Progenitor cell of endocrine pancreas (in vitro differentiated cells): ENCODE measurements at places on chromosomes 6 and 20.

DNA sequence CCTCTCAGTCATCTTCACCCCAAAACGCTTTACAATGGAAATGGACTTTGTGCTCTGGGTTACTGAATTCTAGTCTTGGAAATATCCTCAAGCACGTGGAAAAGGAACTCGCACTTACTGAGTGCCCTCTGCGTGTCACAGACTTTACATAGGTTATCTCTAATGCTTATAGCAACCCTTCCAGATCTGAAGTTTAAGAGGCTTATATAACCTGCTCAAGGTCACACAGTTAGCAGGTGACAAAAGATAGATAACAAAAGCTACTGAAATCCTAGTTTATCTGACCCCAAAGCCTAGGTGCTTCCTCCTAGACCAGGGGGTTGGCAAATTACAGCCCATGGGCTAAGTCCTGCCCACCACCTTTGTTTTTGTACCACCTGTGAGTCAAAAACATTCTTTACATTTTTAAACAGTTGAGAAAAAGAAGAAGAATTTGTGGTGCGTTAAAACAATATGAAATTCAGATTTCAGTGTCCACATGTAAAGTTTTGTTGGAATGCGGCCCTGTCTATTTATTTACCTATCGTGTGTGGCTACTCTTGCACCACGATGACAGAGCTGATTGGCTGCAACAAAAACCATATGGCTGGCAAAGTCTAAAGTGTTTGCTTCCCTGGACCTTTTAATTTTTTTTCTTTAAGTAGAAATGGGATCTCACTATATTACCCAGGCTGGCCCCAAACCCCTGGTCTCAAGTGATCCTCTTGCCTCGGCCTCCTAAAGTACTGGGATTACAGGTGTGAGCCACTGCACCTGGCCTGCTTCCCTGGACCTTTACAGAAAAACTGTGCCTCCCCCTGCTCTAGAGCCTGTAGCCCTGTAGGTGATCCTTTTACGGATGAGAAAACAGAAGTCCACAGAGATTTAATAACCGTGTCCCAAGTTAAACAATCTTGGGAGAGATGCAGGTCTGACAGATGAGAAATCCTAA lies 110.2 kb upstream of the RREB1 start:
- H3K4me1 ChIP-seq: peaks cover 15% of the 10 kb centered on the region
- peak overlapping the region; percentile 49 for H3K27ac ChIP-seq
- H3K36me3 ChIP-seq: no peaks in the 10 kb centered on the region

GRCh38 chr6:87903323-87903722 lies 144.3 kb upstream of the SPACA1 start:
- H3K4me1 ChIP-seq: peaks cover 31% of the 10 kb centered on the region
- H3K36me3 ChIP-seq: no peaks in the 10 kb centered on the region
- no peak overlapping the region for H3K4me3 ChIP-seq
- no peak overlapping the region for H3K27ac ChIP-seq
- no peak for DNase-seq

- H3K27me3 ChIP-seq: no peaks in the 10 kb centered on the region
- no peak overlapping the region for H3K4me3 ChIP-seq
- no peak overlapping the region for H3K27ac ChIP-seq
- peak; percentile 22 for DNase-seq
These were observed 101.5 kb upstream of the ISM1 start for GRCh38 chr20:13119583-13119982.

GRCh38 chr6:52976149-52976548 lies 18.9 kb downstream of the GSTA4 start:
- H3K27ac ChIP-seq: no peak overlapping the region
- DNase-seq: no peak
- no peak overlapping the region for H3K4me3 ChIP-seq
- H3K27me3 ChIP-seq: no peaks in the 10 kb centered on the region
- peaks cover 20% of the 10 kb centered on the region for H3K4me1 ChIP-seq

GRCh38 chr20:53840532-53840931 lies 229.9 kb downstream of the BCAS1 start:
- DNase-seq: no peak
- no peaks in the 10 kb centered on the region for H3K36me3 ChIP-seq
- H3K4me1 ChIP-seq: no peaks in the 10 kb centered on the region
- H3K27me3 ChIP-seq: no peaks in the 10 kb centered on the region
- H3K4me3 ChIP-seq: no peak overlapping the region

DNA sequence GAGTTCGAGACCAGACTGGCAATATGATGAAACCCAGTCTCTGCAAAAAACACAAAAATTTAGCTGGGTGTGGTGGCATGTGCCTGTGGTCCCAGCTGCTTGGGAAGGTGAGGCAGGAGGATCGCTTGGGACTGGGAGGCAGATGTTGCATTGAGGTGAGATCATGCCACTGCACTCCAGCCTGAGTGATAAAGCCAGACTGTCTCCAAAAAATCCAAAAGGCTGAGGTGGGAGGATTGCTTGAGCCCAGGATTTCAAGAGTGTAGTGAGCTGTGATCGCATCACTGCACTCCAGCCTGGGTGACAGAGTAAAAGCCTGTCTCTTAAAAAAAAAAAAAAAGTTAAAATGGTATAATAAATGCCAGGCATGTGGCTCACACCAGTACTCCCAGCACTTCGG lies 1.3 kb upstream of the PTCRA start:
- peaks cover 3% of the 10 kb centered on the region for H3K4me1 ChIP-seq
- H3K27ac ChIP-seq: no peak overlapping the region
- no peaks in the 10 kb centered on the region for H3K27me3 ChIP-seq
- H3K4me3 ChIP-seq: no peak overlapping the region

GRCh38 chr6:7137335-7138045 lies 29.7 kb downstream of the RREB1 start:
- no peak for DNase-seq
- peaks cover 62% of the 10 kb centered on the region for H3K4me1 ChIP-seq
- no peak overlapping the region for H3K4me3 ChIP-seq
